Amniotic stem cell (primary cell): ENCODE measurements at places on chromosomes 3 and 15.
A peak's percentile ranks its signal among the peaks of the same experiment; 100 is the strongest.

- no peak for DNase-seq
Measured at GRCh38 chr3:184808021-184808420, 3.9 kb upstream of the VPS8 start.

- DNase-seq, result no peak
Measured at GRCh38 chr15:28969511-28970085, 83.8 kb downstream of the APBA2 start.

DNA sequence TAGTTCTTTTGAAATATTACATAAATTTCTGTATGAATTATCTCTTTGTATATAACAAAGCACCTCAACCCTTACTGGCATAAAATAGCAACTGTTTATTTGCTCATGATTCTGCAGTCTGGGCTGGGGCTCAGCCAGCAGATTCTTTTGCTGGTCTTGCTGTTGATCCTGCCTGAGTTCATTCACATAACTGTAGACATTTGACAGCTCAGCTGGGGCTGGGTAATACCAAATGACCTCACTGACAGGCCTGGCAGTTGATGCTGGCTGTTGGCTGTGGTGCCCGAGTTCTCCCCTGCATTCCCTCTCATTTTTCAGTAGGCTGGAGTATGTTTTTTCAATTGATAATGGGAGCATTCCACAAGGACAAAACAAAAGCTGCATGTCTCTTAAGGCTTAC lies 449.9 kb upstream of the GOLIM4 start:
- DNase-seq, result no peak

- no peak for DNase-seq
Measured at GRCh38 chr15:52326756-52327155, 31.2 kb upstream of the MYO5C start.

GRCh38 chr3:105085506-105085905 lies 281.2 kb upstream of the ALCAM start:
- no peak for DNase-seq

GRCh38 chr3:186882881-186883685 lies 40.6 kb downstream of the ADIPOQ start:
- DNase-seq, result peak; percentile 16

DNA sequence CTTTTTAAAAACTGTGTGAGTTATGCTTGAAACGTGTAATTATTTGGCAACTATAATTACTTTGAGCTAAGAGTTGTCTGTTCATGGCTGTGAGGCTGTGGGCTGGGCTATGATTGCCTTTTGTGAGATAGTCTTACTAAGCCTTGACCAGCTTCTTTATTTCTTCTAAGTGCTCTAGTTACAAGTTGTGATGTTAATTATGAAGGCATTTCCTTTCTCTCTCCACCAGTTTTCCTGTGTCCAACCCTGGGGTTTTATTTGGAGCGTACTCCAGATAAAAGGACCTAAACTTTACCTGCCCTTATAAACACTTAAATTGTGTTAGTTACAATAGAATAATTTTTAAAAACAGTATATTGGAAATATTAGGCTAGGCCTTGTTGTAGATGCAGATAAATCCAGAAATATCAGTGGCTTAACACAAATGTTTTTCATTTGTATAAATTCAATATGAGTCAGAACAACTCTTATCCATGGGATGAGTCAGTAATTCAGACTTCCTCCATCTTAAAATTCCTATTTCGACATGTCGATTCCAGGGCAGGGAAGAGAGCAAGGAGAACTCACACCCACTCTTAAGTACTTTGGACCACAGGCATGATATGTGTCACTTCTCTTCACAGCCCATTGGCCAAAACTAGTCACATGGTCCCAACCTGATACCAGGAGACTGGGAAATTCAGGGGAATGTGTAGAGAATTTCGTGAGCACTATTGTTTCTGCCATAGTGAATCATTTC lies 17.0 kb downstream of the TMEM62 start:
- peak; percentile 68 for DNase-seq

- no peak for DNase-seq
Measured at GRCh38 chr3:94234177-94234788, 171.4 kb downstream of the NSUN3 start.

GRCh38 chr3:195879416-195880036 lies 28.8 kb downstream of the TNK2 start:
- DNase-seq, result no peak
